Stimulated activated CD4-positive, alpha-beta T cell treated with anti-CD3 and anti-CD28 coated beads, Interleukin-2, amount 100 ng/mL, for 4 hours (primary cell): ENCODE measurements at places on chromosomes 1 and 21.
A peak's percentile ranks its signal among the peaks of the same experiment; 100 is the strongest.

- DNase-seq, result no peak
Observed at GRCh38 chr21:29092102-29092959, 18.9 kb upstream of the CCT8 start.

DNA sequence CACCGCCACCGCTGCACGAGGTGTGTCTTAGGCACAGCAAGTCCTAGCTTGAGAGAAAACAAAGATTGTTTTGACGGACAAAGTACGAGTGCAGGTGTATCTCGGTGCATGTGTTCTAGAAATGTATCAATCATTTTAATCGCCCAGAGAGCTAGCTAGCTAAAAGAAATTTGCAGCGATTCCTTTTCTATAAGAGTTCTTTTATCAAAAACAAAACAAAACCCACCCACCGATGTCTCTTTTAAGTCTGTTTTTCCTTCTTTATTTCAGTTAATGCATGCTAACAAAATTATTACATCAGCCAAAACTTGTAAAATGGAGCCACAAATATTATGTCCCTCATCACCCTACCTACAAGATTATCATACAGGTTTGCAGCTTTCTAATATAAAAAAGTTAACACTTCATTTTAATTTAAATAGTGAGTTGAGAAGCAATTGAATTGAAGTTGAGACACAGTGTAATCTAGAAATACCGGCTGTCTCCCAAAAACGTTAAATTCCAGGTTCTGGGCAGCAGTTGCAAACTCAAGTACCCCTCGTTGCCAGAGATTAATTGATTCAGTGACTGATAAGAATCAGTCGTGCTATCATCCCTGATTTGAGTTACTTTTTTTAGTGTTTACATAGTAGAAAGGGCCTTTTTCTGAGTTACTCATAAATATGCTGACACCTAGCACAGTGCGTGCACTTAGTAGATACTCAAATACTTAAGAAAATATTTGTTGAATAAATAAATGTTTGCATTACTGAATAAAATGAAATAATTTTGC is 1.5 kb upstream of the SYDE2 start:
- no peak for DNase-seq

- DNase-seq, result no peak
Observed at GRCh38 chr1:53172426-53173128, 24.0 kb upstream of the CPT2 start.

- peak; percentile 37 for DNase-seq
Observed at GRCh38 chr1:224183591-224184312, 712 bp downstream of the DEGS1 start.

DNA sequence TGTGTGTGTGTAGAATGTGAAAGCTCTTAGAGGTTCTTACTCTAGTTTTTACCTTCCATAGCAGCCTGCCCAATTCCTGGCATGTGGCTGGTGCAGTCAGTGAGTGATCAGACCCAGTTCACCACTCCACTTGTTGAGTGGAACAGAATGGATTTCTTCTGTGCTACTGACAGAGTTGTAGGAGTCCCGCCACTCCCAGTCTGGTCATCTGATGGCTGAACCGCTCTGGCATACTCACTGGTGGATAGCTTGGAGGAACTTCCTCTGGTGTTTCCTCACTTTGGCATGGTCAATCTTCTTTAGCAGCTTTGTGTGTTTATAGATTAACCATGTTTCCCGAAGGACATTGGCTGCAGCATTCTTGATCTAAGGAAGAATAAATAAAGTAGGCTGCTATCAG is 106.7 kb upstream of the ADAR start:
- no peak for DNase-seq

DNA sequence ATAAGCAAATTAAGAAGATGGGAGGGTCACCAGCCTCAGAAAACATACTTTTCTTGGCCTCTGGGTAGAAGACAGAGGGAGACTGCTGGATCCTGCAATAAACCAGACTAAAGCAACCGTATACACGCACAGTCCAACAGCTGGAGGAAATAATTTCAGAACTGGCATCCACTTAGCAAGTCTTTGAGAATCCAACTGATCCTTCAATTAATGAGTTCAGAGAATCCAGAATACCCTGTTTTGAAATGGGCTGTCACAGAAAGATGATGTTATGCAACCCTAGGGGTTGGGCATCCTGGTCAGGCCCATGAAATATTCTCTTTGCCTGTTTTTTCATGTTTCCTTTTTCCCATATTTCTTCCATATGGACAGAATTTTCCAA is 134.0 kb upstream of the MAGI3 start:
- no peak for DNase-seq

DNA sequence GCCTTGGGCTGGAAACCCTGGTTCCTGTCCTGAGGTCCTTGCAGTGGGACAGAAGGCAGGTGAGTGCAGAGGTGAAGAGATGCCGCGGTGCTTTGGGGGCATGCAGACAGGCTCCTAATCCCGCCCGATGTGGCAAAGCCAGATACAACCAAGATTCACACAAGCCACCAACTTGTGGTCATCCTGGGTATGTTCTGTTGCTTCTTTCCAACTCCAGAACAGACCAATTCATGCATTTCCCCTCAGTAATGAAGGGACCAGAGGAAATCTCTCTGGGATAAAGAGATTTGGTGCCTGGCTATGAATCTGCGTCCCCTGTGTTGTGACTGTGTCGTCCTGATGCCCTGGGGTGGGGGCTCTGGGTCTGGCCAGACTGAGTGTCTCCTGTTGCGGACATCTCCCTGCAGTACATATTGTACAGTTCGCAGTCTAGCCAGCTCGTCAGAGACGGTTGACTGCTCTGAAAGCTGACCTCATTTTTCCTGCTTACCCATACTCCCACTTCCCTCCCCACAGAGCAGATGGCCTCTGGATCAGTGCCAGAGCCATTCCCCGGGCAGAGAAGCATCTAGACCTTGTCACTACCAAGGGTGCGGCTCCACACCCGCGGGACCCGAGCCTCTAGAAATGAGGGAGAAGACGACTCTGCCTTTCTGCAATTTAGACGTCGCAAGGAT is 216.3 kb downstream of the KIF26B start:
- DNase-seq, result no peak

GRCh38 chr1:224357626-224358124 is 996 bp downstream of the CNIH4 start:
- no peak for DNase-seq

GRCh38 chr1:164863056-164863455 is 304.1 kb downstream of the PBX1 start:
- no peak for DNase-seq

DNA sequence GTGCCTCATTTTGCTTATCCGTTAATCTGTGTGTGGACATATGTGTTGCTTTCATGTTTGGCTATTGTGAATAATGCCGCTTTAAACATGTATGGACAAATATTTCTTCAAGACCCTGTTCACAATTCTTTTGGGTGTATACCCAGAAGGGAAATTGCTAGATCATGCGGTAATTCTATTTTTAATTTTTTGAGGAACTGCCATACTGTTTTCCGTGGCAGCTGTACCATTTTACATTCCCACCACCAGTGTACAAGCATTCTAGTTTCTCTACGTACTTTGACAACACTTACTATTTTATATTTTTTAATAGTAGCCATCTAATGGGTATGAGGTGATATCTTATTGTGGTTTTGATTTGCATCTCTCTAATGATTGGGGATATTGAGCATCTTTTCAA is 7.1 kb upstream of the NID1 start:
- DNase-seq, result no peak

- DNase-seq, result no peak
Observed at GRCh38 chr1:244573768-244574167, 79.2 kb upstream of the DESI2 start.

GRCh38 chr1:25727088-25727487 is 72.9 kb upstream of the SELENON start:
- DNase-seq, result no peak

DNA sequence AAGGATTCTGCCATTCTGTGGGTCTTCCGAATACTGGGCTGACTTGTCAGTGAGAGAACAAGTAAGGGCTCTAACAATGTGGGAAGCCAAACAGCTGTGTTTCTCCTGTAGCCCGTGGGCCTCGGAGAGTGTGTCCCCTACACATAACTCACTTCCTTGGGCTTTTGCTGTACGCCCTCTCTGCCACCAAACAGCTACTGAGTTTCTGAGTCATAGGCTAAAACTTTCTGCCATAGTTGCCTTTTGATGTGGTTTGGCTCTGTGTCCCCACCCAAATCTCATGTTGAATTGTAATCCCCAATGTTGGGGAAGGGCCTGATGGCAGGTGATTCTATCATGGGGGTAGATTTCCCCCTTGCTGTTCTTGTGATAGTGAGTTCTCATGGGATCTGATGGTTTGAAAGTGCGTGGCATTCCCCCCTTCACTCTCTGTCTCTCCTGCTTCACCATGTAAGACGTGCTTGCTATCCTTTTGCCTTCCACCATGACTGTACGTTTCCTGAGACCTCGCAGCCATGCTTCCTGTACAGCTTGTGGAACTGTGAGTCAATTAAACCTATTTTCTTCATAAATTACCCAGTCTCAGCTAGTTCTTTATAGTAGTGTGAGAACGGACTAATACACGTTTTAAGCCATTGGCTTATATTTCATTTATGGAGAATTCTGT is 194.8 kb upstream of the HMCN1 start:
- no peak for DNase-seq

- DNase-seq, result no peak
Observed at GRCh38 chr1:16189003-16189402, 23.4 kb downstream of the ARHGEF19 start.

DNA sequence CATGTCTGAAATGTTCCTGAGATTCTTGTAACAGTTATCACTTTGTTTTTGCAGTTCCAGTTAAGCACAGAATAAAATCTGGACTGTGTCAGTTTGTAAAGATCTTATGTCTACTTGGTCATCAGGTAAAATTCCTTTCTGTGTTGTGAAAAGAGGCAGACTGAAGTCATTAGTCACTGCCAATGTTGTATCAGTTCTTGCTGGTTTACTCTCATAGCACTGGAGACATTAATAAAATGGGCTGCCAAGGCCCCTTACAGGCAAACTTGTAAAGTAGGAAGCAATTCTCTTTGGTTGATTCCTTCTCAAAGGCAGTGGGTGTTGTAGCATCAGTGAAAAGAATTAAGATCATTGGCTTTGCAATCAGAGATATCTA is 61.4 kb upstream of the ST6GALNAC3 start:
- no peak for DNase-seq

- DNase-seq, result no peak
Observed at GRCh38 chr1:159879977-159880376, 17.5 kb upstream of the VSIG8 start.

GRCh38 chr1:156925154-156926010 is 5.0 kb downstream of the LRRC71 start:
- DNase-seq, result no peak

GRCh38 chr1:109975718-109976117 is 8.8 kb upstream of the AHCYL1 start:
- no peak for DNase-seq

- no peak for DNase-seq
Observed at GRCh38 chr1:161497961-161498360, 7.3 kb upstream of the FCGR2A start.

DNA sequence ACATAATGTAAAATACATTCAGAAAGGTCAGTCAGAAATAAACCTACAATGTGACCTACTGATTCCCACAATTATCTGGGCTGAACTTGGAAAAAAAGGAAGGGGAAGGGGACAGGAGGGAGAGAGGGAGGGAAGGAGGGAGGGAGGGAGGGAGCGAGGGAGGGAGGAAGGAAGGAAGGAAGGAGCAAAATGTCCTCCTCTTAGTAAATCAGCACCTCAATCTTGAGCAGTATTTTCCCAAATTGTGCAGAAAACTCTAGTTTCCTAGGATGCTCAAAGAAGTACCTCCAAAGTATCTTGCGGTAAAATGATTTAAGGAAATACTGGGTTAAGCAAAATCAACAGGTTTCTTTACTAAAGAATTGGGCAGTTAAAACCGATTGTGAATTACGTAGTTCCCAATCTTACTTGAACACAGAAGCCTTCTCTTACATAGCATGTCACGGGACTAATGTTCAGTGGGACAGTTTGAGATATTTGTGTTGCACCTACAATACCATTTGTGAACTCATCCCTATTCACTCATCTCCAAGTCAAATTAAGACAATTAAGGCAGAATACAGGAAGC is 51.0 kb upstream of the ASPM start:
- no peak for DNase-seq

DNA sequence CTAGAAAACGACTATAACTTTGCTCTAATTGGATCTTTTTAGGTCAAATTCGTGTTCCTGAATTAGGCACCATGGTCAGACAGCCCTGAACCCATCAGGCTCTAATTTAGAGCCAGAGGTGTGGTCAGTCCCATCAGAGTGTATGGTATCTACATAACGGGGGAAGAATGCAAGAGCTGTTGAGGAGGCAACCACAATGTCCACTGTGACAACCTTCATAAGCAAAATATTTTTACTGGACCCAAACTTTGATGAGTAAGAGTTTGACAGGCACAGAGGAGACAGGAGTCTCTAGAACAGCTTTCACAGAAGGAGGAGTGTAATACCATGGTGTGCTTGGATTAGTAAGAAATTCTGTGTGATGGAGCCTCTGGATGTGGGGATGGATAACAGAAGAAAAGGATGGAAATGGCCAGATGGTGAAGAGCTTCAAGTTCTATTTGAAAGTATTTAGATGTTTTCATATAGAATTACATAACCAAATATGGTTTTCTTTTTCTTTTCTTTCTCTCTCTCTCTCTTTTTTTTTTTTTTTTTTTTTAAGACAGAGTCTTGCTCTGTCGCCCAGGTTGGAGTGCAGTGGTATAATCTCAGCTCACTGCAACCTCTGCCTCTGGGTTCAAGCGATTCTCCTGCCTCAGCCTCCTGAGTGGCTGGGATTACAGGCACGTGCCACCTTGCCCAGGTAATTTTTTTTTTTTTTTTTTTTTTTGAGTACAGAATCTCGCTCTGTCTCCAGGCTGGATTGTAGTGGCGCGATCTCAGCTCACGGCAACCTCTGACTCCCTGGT is 24.9 kb downstream of the UBE2U start:
- DNase-seq, result no peak

- DNase-seq, result no peak
Observed at GRCh38 chr1:37828410-37829074, 20.5 kb upstream of the YRDC start.

DNA sequence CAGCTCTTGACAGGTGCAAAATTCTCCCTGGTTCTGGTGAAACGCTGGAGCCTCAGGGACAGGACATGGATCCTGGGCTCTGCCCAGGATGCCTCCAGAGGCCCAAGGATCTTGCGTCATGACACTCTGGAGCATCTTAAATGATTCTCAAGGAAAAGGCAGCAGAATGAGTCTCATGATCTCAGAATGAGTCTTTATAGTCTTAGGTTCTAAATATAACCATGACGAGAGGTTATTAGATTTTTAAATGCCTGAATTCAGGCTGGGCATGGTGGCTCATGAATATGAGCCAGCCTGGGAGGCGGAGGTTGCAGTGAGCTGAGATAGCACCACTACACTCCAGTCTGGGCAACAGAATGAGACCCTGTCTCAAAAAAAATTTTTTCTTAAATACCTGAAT is 55.5 kb downstream of the ECE1 start:
- no peak for DNase-seq

DNA sequence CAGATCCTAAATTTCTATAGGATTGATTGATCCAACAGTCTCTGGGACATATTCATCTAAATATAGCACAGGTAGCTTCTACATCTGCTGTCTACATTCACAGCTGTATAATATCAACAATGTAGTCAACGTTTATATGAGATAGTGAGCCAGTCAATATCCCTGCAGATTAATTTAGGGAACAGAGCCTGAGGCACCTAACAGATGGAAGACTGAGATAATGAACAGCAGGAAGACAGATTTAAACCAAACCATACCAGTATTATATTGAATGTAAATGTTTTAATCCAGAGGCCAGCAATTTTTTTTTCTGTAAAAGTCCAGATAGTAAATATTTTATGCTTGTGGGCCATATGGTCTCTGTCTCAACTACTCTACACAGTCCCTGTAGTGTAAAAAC is 2072.4 kb downstream of the MRPL39 start:
- DNase-seq, result no peak

GRCh38 chr1:18386591-18386990 is 94.1 kb upstream of the KLHDC7A start:
- DNase-seq, result no peak
